ENCODE measurements at places on chromosomes 3 and 15.

DNA sequence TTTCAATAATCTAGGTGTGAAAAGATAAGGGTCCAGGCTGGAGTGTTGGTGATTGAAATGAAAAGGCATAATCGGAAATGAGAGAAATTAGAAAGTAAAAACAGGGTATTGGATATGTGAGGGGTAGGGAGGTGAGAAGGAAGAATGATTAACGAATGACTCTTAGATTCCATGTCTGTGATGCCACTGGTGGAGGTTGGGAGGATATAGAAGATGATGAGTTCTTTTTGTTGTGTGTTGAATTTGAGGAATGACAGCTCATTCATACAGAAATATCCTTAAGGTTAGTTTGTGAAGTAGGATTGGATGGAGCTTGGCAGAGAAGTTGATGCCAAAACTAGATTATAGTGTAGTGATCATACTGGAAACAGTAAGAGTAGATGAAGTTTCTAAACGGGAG lies 72.2 kb upstream of the CCNL1 start:
- DNase-seq = no peak
- H3K4me1 ChIP-seq = no peaks in the 10 kb centered on the region
- no peaks in the 10 kb centered on the region for H3K36me3 ChIP-seq
- no peak overlapping the region for H3K27ac ChIP-seq

DNA sequence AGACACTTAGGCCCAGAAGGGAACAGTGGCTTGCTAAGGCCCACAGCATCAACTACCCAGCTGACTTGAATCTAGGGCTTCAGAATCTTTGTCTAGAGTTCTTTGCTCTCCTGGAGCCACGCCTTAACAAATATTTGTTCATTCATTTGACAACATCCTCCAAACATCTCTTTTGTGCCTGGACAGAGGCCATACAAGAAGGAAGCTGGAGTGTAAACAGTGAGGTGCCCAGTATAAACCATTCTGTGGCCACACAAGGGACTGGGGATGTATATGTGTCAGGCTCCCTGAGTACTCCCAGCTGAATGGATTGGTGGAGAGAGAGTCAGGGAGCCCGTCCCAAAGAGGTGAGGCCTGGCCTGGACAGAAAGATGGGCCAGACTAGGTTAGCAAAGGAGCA lies 3.4 kb downstream of the CIB2 start:
- no peak overlapping the region for H3K27ac ChIP-seq
- H3K4me3 ChIP-seq = no peak overlapping the region
- no peaks in the 10 kb centered on the region for H3K36me3 ChIP-seq
- H3K27me3 ChIP-seq = no peaks in the 10 kb centered on the region
- no peak for DNase-seq

DNA sequence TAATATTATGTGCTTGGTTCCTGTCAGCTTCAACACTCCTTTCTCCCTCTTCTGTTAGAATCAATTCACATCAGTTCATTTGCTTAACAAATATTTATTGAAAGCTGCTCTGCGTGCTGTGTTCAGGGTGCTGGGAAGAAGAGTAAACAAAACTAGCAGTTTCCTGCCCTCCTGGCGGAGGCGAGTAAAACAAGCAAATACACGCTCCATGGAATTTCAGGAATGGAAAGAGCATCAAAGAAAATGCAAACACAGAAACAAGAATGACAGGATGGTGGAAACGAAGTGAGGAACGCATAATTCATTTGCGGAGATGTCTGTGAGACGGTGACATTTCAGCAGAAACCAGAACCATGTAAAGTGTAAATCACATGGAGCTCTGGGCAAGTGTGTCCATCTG lies 49.4 kb upstream of the SPTSSB start:
- no peak overlapping the region for H3K4me3 ChIP-seq
- no peak for DNase-seq
- H3K36me3 ChIP-seq = no peaks in the 10 kb centered on the region
- H3K27ac ChIP-seq = no peak overlapping the region

DNA sequence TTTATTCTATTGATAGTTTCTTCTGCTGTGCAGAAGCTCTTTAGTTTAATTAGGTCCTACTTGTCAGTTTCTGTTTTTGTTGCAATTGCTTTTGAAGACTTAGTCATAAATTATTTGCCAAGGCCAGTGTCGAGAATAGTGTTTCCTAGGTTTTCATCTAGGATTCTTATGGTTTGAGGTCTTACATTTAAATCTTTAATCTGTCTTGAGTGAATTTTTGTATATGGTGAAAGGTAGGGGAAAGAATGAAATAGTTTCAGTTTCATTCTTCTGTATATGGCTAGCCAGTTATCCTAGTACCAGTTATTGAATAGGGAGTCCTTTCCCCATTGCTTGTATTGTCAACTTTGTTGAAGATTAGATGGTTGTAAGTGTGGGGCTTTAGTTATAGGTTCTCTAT lies 10.6 kb upstream of the GCSAM start:
- no peak for DNase-seq
- no peak overlapping the region for H3K4me3 ChIP-seq
- no peaks in the 10 kb centered on the region for H3K4me1 ChIP-seq
- H3K27me3 ChIP-seq = no peaks in the 10 kb centered on the region

DNA sequence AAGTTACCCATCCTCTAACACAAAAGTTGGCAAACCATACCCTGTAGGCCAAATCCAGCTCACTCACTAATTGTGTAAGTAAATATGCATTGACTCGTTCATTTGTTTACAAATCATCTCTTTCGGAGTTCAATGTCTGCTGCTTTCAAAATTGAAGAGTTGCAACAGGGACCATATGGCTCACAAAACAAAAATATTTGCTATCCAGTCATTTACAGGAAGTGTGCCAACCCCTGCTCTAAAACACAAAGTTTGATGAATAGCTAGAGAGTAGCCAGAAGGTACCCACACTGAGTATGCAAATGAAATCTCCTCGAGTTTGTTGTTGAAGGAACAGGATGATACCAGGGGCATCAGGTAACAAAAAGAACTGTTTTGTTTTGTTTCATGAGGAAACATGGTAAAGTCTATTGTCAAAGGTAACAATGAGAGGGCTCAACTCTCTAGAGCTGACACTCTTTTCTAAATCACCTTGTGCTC lies 236.2 kb upstream of the THBS1 start:
- no peaks in the 10 kb centered on the region for H3K36me3 ChIP-seq
- no peak for DNase-seq
- no peaks in the 10 kb centered on the region for H3K4me1 ChIP-seq
- no peak overlapping the region for H3K27ac ChIP-seq
- H3K27me3 ChIP-seq = peaks cover 2% of the 10 kb centered on the region
- no peak overlapping the region for H3K4me3 ChIP-seq

DNA sequence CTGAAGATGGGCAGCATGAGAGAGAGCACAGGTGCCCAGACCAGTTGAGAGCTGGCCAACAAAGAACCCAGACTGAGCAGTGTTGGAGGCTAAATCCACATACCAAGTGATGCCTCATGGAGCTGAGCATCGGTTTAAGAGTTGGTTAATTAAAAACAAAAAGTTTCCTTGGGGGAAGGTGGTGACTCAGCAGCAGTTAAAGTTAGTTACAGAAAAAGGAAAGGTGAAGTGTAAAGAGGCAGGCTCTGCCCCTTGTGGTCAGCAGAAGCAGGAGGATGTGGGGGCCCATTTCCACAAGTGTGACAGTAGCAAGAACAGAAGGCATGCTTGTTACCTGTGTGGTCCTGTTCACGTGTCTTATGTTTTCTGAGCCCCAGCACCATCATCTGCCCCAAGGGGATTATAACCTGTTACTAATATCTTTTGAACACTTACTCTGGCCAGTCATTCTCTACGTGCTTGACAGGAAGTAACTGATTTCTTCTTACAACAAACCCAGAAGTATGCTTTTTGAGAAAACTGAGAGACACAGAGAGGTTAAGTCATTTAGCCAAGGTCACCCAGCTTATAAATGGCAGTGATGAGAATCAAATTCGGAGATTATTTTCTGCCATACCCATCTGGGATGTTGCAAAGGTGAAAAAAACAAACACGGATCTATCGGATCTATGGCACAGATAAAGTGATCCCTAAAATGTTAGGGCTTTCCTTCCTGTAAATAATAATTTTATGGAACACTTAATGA lies 91.0 kb downstream of the EPHB1 start:
- DNase-seq = no peak
- peaks cover 4% of the 10 kb centered on the region for H3K4me1 ChIP-seq
- H3K36me3 ChIP-seq = no peaks in the 10 kb centered on the region
- no peak overlapping the region for H3K4me3 ChIP-seq
- no peaks in the 10 kb centered on the region for H3K27me3 ChIP-seq

DNA sequence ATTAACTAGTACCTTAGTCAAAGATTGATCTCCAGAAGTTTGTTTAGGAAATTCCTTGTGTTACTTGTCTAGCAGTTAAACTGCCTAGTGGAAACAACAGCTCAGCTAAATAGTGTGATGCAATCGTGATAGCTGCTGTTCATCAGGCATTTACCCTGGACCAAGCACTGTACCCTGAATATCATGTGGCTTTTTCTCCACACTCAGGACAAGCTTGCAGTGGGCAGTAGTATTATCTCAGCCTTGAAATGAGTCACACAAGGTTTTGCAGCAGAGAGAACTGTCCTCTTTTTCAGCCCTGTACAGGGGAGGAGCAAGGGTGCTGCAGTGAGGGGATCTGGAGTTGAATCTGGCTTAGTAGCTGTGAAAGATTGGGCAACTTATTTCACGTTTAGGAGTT lies 208.4 kb downstream of the TP63 start:
- H3K4me1 ChIP-seq = no peaks in the 10 kb centered on the region
- no peak for DNase-seq
- no peak overlapping the region for H3K4me3 ChIP-seq

DNA sequence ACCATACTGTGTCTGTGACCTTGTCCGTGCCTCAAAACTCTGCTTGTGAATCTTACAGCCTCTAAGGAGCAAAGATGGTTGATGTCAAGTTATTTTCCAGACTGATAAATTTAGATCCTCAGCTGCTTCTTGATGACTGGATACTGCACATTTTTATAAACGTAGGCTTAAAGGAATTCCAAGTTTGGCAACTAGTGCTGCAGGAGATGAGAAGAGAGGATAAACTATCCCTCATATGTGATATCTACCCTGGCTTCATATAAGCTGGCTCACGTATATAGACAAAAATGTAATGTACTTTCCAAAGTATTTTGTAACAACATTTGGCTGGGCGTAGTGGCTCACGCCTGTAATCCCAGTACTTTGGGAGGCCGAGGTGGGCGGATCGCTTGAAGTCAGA lies 89.6 kb downstream of the GMPS start:
- H3K4me1 ChIP-seq = no peaks in the 10 kb centered on the region
- DNase-seq = no peak
- H3K36me3 ChIP-seq = no peaks in the 10 kb centered on the region
- H3K27me3 ChIP-seq = no peaks in the 10 kb centered on the region
- H3K27ac ChIP-seq = no peak overlapping the region

GRCh38 chr3:197490098-197491058 lies 65.4 kb downstream of the BDH1 start:
- H3K4me1 ChIP-seq = no peaks in the 10 kb centered on the region
- no peaks in the 10 kb centered on the region for H3K27me3 ChIP-seq
- no peaks in the 10 kb centered on the region for H3K36me3 ChIP-seq
- no peak overlapping the region for H3K4me3 ChIP-seq

DNA sequence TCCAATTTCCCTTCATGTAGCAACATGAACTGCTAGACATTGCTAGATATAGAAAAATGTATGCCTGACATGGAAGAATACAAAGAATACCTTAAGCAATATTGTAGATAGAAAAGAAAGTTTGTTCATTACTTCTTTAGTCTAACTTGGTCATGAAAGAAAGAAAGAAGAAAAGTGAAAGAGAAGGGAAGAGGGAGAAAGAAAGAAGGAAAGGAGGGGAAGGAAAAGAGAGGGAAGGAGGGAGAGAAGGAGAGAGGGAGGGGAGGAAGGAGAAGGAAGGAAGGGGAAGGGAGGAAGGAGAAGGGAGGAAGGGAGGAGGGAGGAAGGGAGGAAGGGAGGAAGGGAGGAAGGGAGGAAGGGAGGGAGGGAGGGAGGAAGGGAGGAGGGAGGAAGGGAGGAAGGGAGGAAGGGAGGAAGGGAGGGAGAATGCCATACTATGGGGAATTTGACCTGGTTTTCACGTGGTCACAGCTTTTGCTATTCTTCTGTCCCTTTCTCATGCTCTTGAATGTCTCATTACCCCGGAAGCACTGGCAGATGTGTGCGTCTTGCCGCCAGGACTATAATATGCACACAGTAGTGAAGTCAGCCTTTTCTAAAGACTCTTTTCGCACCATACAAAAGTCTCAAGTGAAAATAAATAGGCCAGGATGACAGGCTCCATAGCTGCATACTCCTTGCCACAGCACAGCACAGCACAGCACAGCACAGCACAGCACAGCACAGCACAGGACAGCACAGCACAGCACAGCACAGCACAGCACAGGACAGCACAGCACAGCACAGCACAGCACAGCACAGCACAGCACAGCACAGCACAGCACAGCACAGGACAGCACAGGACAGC lies 78.2 kb downstream of the CHAC1 start:
- no peak overlapping the region for H3K27ac ChIP-seq
- H3K36me3 ChIP-seq = peaks cover 32% of the 10 kb centered on the region
- no peaks in the 10 kb centered on the region for H3K4me1 ChIP-seq

- H3K27ac ChIP-seq = no peak overlapping the region
- H3K4me1 ChIP-seq = no peaks in the 10 kb centered on the region
- no peaks in the 10 kb centered on the region for H3K27me3 ChIP-seq
- no peaks in the 10 kb centered on the region for H3K36me3 ChIP-seq
- DNase-seq = no peak
Measured at GRCh38 chr3:25817107-25817506, 27.2 kb downstream of the OXSM start.

GRCh38 chr3:194548346-194549321 lies 61.8 kb upstream of the ATP13A3 start:
- H3K4me1 ChIP-seq = no peaks in the 10 kb centered on the region
- no peak overlapping the region for H3K4me3 ChIP-seq
- no peak overlapping the region for H3K27ac ChIP-seq
- DNase-seq = no peak
- no peaks in the 10 kb centered on the region for H3K36me3 ChIP-seq

DNA sequence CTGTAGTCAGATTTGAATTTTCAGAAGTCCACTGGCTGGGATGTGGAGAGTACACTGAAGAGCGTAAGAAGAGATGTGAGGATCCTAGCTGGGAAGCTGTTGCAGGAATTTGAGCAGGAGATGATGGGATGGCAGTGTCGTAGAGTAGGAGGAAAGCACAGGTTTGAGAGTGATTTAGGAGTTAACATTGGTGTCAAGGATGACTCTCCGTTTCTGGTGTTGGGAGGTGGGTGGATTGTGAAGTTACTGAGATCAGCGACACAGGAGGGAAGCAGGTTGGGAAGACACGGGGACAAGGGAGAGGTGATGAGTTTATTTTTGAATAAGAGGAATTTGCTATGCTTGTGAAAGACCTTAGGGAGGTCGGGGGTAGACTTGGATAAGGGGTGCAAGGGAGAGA lies 434.2 kb upstream of the TPM1 start:
- no peak overlapping the region for H3K4me3 ChIP-seq
- no peaks in the 10 kb centered on the region for H3K36me3 ChIP-seq
- no peaks in the 10 kb centered on the region for H3K27me3 ChIP-seq

- H3K36me3 ChIP-seq = peaks cover 9% of the 10 kb centered on the region
- no peak overlapping the region for H3K4me3 ChIP-seq
Measured at GRCh38 chr15:89129123-89129815, 41.0 kb downstream of the ABHD2 start.
